ENCODE measurements at places on chromosomes 2 and 18. TPM values are rescaled to one million over a fixed set of nuclear protein-coding genes. Genes with fewer than 3 reads are reported as not detected.
A peak's percentile ranks its signal among the peaks of the same experiment; 100 is the strongest.

RPL37A gene
- 1,966 TPM for total RNA-seq

DNA sequence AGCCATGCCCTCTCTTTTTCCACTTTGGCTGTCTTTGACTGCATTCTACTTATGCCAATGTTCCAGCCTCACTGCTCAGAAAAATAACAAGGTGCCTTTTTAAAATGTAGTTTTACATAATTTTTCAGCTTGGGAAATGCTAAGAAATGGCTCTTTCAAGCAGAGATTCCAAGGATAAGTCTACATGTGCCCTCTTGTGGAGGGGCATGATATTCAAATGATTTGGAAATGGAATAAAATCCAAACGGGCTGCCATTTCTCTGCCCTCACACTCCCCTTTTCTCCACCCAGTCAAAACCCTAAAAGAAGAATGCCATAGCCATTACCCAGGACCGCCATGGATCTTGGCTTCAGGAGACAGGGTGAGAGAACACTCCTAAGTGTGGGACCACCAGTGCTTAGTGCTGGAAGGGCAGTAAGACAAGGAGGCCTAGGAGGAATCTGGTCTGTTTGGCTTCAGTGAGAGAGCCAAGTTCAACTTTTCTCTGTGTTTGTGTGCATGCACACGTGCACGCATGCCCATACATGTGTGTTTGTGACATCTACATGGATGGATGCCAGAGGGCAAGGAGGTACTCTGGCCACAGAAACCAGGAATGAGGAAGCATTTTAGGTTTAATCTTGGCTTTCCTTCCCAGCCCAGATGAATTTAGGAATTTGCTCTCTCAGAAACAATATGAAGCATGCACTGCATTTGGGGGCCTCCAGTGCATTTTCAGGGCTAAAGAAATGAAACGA is 174.0 kb upstream of the SLC14A2 start:
- no peaks in the 10 kb centered on the region for H3K27me3 ChIP-seq
- H3K4me1 ChIP-seq, result peaks cover 5% of the 10 kb centered on the region
- DNase-seq, result no peak
- H3K27ac ChIP-seq, result no peak overlapping the region

GRCh38 chr2:140257692-140258300 is 1477.6 kb upstream of the NXPH2 start:
- H3K36me3 ChIP-seq, result no peaks in the 10 kb centered on the region
- no peak for DNase-seq
- no peaks in the 10 kb centered on the region for H3K27me3 ChIP-seq
- H3K4me1 ChIP-seq, result no peaks in the 10 kb centered on the region
- H3K4me3 ChIP-seq, result no peak overlapping the region

EFR3B gene
- total RNA-seq, result 1.4 TPM

DNER gene
- 8.9 TPM for total RNA-seq

DNA sequence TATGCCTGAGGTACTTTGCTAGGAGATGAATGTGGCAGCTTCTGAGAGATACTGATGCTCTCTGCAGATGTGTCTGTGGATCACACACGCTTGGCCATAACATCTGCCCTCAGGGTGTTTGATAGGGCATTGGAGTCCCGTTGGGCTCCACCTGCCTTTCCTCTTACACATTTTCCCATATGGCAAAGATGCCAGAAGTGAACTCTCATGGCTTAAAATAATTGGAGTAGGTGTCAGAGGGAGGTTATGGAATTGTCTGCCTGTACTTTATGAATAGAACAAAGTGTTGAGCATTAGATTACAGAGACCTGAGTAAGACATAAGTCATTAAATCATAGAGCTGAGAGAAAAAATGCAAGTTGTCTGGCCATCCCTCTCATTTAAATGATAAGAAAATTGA is 75.3 kb upstream of the PNPT1 start:
- H3K4me3 ChIP-seq, result no peak overlapping the region
- peaks cover 7% of the 10 kb centered on the region for H3K4me1 ChIP-seq
- no peak overlapping the region for H3K27ac ChIP-seq

- H3K4me1 ChIP-seq, result no peaks in the 10 kb centered on the region
- no peak overlapping the region for H3K4me3 ChIP-seq
- H3K36me3 ChIP-seq, result no peaks in the 10 kb centered on the region
- DNase-seq, result no peak
Measured at GRCh38 chr18:72378016-72378415, 166.1 kb downstream of the CBLN2 start.

DNA sequence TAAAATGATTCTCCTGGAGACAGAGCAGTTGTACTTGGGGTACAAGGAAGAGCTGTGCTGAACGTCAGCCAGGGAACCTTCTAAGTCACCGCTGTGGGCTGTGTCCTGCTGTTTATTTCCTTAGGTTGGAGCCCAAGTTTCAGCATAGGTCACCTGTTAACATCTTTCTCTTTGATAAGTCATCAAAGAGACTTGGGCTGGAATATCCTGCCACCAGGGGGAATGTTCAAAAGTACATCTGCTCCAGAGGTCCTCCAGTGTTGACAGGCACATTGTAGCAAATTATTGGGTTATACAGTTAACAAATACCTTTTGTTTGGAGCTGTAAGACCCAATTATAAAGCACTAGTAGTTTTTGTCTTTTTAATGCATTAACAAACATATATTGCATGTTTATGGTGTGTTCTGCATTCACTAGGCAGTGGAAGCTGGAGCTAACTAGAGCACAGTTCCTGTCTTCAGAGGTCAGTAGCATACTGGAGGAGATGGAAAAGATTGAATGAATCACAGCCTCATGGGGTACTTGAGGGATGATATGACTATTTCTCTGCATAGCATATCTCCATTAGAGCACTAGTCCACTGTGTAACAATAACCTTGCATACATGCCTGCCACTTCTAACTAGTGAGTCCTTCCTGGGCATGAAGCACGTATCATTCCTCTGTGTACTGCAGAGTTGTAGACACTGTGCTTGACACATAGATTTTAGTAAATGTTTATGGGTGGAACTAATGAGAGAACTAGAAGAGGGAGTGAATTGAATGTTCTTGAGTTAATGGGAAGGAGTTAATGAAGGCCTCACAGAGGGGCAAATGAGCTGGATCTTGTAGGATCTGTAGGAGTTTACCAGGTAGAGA is 182.1 kb downstream of the AGAP1 start:
- H3K4me3 ChIP-seq, result no peak overlapping the region
- H3K36me3 ChIP-seq, result no peaks in the 10 kb centered on the region
- no peak overlapping the region for H3K27ac ChIP-seq
- peaks cover 8% of the 10 kb centered on the region for H3K27me3 ChIP-seq
- DNase-seq, result no peak

- no peak overlapping the region for H3K4me3 ChIP-seq
- no peaks in the 10 kb centered on the region for H3K36me3 ChIP-seq
- no peaks in the 10 kb centered on the region for H3K27me3 ChIP-seq
- peaks cover 34% of the 10 kb centered on the region for H3K4me1 ChIP-seq
Measured at GRCh38 chr2:158779621-158780020, 15.5 kb upstream of the DAPL1 start.

GRCh38 chr2:150495993-150496627 is 8.6 kb upstream of the RND3 start:
- no peak overlapping the region for H3K4me3 ChIP-seq
- H3K36me3 ChIP-seq, result no peaks in the 10 kb centered on the region
- no peaks in the 10 kb centered on the region for H3K4me1 ChIP-seq
- H3K27ac ChIP-seq, result no peak overlapping the region
- DNase-seq, result no peak
- no peaks in the 10 kb centered on the region for H3K27me3 ChIP-seq

- no peak for DNase-seq
- H3K27me3 ChIP-seq, result no peaks in the 10 kb centered on the region
- no peak overlapping the region for H3K4me3 ChIP-seq
- H3K27ac ChIP-seq, result no peak overlapping the region
- H3K4me1 ChIP-seq, result peaks cover 34% of the 10 kb centered on the region
- H3K36me3 ChIP-seq, result no peaks in the 10 kb centered on the region
Measured at GRCh38 chr2:28616396-28616999, 120.6 kb downstream of the PLB1 start.

DYSF gene
- total RNA-seq, result 3.0 TPM

DNA sequence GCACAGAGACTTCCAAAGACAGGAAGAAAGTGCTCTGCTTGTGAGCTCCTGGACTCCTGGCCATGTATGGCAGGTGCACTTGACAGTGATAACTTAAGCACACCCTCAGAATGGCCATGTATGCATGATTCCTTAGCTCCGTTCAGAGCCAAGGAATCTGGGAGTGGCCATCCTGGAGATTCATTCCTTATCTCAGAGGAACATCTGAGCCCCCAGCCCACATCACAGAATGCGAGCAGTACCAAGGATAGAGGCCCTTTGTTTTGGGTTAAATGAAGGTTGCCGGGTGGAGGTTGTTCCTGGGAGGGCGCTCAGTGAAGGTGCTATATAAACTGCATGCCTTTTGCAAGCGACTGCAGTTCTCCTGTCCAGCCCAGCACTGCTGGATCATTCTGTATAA is 26.9 kb downstream of the DIPK1C start:
- H3K36me3 ChIP-seq, result no peaks in the 10 kb centered on the region
- no peak overlapping the region for H3K4me3 ChIP-seq
- H3K27ac ChIP-seq, result no peak overlapping the region
- H3K27me3 ChIP-seq, result no peaks in the 10 kb centered on the region
- DNase-seq, result no peak

GRCh38 chr2:133247631-133248030 is 320.6 kb downstream of the NCKAP5 start:
- no peak for DNase-seq
- peaks cover 6% of the 10 kb centered on the region for H3K4me1 ChIP-seq
- no peaks in the 10 kb centered on the region for H3K27me3 ChIP-seq

RESP18 gene
- total RNA-seq, result not detected

DNA sequence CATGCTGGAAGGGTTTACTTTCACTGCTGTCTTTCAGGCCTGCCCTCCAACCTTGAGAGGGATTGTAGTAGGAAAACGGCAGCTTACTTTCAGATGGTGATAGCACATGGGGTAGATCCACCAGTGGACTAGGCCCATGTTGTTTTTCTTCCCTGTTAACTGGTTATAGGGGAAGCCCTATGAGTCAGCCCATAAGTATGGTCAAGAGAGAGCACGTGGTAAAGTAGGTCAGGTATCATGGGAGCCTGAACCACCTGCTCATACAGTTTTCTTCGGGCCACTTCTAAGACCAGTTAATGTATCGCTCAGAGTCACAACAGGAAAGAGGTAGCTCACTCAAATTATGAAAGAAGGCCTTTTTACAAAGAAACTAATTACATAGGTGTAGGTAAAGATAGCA is 33.0 kb downstream of the PDK1 start:
- H3K4me3 ChIP-seq, result no peak overlapping the region
- peaks cover 56% of the 10 kb centered on the region for H3K36me3 ChIP-seq
- H3K4me1 ChIP-seq, result no peaks in the 10 kb centered on the region
- H3K27me3 ChIP-seq, result no peaks in the 10 kb centered on the region
- DNase-seq, result no peak
- H3K27ac ChIP-seq, result no peak overlapping the region

- no peak overlapping the region for H3K4me3 ChIP-seq
- H3K36me3 ChIP-seq, result no peaks in the 10 kb centered on the region
- no peaks in the 10 kb centered on the region for H3K27me3 ChIP-seq
- no peak for DNase-seq
- no peaks in the 10 kb centered on the region for H3K4me1 ChIP-seq
Measured at GRCh38 chr2:187574969-187575750, 20.9 kb upstream of the TFPI start.

DNA sequence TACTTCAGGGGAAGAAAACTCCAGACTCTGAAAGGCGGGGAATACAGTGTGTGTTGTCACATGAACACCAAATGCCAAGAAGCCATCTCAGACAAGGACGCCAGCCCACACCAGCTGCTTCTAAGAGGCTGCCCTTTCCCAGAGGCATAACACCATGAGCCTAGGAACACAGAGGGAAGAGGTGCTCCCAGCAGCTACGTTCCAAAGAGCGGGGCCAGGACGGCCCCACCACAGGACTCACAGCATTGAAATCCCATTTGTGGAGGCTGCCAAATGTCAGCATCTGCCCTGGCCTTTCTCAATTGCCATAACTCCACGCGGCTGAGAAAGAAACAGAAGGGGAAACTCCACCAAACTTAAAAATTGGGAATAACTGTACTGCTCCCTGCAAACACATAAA is 20.1 kb upstream of the ID2 start:
- peak; percentile 84 for DNase-seq
- H3K36me3 ChIP-seq, result no peaks in the 10 kb centered on the region
- no peak overlapping the region for H3K4me3 ChIP-seq
- H3K27ac ChIP-seq, result peak overlapping the region; percentile 46
- H3K27me3 ChIP-seq, result no peaks in the 10 kb centered on the region
- H3K4me1 ChIP-seq, result peaks cover 6% of the 10 kb centered on the region

- peak overlapping the region; percentile 40 for H3K27ac ChIP-seq
- no peaks in the 10 kb centered on the region for H3K27me3 ChIP-seq
- DNase-seq, result no peak
- H3K36me3 ChIP-seq, result no peaks in the 10 kb centered on the region
Measured at GRCh38 chr18:48962994-48963561, 12.3 kb upstream of the SMAD7 start.

DNA sequence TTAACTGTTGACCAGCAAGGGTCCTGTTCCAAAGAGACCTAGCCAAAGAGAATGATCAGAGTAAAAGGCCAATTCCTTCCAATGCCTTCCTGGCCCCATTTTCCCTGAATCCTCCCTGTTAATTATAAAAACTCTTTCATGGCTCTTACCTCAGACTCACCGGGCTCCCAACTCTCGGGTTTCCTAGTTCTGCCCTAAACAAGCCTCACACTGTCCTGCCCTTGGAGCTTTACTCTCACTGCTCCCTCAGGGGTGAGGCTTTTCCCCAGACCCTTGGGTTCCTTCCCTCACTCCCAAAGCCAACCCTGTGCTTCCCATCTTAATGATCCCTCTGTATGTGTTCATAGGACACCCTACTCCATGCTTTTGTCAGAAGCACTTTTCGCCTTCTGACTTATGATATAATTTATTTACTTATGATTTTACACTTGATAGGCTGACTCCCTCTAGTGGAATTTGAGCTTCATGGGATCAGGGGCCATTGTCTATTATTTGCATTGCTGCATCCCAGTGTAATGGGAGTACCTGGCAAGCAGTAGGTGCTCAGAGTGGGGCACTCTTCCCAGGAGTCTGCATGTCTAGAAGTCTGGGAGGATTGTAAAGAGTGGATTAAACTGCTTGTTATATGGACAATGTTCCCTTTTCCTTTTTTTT is 29.9 kb upstream of the ZNG1B start:
- H3K27me3 ChIP-seq, result peaks cover 10% of the 10 kb centered on the region
- DNase-seq, result no peak
- H3K4me3 ChIP-seq, result no peak overlapping the region
- H3K27ac ChIP-seq, result no peak overlapping the region

DNA sequence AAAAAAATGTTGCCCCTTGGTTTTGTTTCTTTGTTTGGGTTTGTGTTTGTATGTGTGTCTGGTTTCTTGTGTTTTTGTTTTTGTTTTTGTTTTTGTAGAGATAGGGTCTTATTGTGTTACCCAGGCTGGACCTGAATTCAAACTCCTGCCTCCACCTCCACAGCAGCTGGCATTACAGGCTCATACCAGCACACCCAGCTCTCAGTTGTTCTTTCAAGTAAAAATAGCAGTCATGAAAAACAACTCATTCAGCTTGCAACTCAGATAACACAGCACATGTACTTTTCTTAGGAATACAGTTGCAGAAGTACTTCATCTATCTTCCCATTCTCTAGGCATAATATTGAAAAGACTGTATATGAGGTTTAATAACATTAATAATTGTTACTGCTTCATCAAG is 37.0 kb downstream of the ZC3H8 start:
- no peaks in the 10 kb centered on the region for H3K27me3 ChIP-seq
- H3K27ac ChIP-seq, result no peak overlapping the region
- no peak overlapping the region for H3K4me3 ChIP-seq
- DNase-seq, result no peak
- H3K4me1 ChIP-seq, result no peaks in the 10 kb centered on the region
